ENCODE measurements at places on chromosomes 3 and 15.

- no peak for DNase-seq
These were observed 23.1 kb downstream of the RAB7A start for GRCh38 chr3:128749035-128749434.

DNA sequence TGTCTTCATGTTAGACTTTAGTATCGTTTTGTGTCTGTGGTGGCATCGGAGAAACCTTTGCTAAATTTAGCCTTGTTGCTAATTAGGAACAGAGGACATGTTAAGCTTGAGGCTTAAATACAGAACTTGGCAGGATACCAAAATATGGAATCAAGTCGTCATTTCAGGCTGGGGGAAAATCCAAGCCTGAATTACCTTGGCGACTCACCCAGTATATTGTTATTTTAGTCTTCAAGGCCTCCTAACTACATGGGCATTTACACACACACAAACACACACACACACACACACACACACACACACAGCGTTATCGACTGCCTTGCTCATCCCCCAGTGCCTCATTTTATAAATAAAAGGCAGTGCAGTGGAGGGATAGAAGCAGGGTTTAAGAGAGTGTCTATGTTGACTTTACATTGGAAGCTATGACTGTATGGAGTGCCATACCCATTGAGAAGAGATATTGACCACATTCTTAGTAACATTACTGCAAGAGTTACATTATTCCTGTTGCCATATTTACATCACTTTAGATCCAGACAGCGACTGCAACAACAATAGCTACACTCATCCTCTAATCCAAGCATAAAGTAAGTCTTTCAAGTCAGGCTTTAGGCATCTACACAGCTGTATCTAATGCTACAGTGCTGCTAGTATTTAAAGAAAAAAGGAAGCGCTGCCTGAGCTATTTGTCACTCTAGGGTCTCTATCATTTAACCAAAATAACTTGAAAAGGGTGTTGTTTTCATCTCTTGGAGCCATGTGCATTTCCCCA, 210.8 kb upstream of the SEMA6D start:
- no peak for DNase-seq

DNA sequence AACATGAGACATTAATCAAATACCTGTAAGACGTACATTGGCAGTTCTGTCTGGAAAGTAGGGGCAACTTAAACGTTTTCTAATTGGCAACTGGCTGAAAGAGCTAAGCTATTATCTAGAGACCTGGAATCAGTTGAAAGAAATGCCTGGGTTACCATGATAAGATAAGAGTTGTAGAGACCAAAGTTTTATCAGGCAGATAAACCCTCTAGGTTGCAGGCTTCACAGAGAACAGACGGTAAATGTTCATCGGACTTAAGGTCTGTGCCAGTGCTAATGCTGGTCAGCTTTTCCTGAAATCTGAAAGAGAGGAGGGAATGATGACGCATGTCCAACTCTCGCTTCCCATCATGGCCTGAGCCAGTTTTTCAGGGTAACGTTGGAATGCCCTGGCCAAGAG, 196.2 kb downstream of the ROBO2 start:
- no peak for DNase-seq

DNA sequence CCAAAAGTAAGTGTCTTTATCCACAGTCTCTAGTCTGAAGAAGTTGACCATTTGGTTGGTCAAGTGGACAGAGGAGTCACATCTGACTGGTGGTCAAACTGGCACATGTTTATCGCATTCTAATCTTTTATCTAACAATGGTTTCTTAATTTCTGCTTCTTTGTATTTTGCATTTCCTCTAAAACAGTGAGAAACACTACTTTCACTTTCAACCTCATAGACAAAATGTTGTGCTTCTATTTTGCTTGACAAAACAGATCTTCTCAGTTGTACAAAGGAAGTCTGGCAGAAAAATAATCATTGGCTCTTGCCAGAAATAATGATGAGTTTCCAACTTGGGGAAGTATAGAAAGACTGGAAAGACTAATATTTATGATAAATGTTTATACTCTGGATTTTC, 103.9 kb downstream of the MME start:
- no peak for DNase-seq

DNA sequence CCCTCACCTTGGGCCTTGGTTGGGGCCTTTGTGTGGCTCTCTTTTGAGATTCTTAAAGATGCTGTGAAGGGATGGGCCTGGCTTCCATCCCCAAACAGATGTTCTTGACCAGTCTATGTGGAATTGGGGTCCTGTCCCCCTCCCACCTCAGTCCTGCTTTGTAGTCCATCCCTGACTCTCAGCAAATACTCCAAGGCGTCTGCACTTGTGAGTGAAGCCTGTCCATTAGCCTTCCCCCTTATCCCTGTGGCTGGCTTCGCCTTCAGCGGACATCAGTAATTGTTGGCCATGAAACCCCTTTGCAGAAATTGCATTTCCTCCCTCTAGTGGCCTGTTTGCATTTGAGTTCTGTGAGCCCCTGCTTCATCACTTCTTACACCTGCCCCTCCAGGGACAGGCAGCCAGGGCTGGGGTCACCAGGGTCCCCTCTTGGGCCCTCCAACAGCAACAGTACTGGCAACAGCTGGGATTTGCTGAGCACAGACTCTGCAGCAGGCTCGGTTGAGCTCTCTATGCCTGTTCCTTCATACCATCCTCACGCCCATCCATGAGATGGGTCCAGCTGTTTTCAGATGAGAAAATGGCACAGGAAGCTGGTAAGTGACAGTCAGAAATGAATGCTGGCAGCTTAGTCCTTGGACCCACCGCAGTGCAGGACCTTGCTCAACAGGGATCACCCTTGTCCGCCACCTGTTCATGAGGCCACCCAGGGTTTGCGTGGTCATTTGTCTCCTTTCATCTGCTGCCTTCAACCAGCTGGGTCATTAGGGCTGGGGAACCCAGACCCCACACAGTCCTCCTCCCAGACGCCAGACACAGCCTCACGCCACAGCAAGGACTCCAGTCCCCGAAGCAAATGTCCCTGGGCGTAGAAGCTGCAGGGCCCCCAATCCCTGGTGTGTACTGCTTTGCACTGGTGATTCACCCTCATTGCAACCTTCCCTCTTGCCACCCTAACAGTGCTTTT, 8.9 kb upstream of the LRRK1 start:
- DNase-seq = no peak

GRCh38 chr15:51936105-51936478, 35.5 kb downstream of the LEO1 start:
- DNase-seq = no peak

DNA sequence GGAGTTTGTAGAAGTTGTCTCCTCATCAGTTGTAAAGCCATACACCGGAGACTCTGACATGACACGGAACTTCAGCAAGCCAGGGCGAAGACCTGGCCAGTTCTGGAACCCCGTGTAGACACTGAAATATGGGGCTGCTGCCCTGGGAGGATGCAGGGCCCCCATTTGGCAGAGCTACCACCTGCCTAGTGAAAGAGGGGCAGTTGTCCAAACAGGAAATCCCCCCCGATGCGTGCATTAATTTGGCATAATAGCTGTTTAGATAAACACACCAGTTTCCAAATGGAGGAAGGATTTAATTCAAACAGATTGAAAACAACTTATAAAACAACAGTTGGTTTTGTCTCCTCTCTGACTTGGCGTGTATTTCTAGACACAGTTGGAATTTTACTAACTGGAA, 357.2 kb downstream of the GABRG3 start:
- no peak for DNase-seq

- no peak for DNase-seq
These were observed 15.2 kb downstream of the MCM2 start for GRCh38 chr3:127613406-127613805.

DNA sequence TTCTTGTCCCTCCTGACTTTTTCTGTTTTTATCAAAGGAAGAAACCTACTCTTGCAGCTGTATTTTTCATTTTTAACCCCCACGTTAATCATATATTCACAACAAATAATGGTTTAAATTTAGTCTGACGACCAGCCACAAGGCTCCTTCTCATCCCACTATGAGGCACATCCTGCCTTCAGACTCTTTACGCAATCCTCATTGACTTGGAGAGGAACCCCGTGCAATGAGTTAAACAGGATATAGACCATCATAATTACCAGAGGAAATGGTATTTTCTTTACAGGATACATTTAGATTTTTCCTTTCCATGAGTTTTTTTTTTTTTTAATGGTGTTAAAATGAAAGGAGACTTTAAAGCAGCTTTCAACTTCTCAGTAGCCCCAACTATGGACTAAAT, 68.5 kb downstream of the WWTR1 start:
- DNase-seq = no peak

GRCh38 chr3:191952609-191953008, 491.6 kb downstream of the PYDC2 start:
- DNase-seq = no peak

GRCh38 chr15:62745621-62746225, 296.8 kb upstream of the TPM1 start:
- no peak for DNase-seq

GRCh38 chr3:51721062-51721745, 14.3 kb downstream of the GRM2 start:
- no peak for DNase-seq

- DNase-seq = no peak
These were observed 97.1 kb upstream of the SLC6A6 start for GRCh38 chr3:14305324-14305723.

- DNase-seq = peak; percentile 36
These were observed 43.8 kb downstream of the RBM15B start for GRCh38 chr3:51434746-51435327.

GRCh38 chr15:41990243-41990605, 17.9 kb upstream of the EHD4 start:
- DNase-seq = no peak

GRCh38 chr15:61974759-61975158, 85.5 kb downstream of the VPS13C start:
- DNase-seq = no peak

GRCh38 chr3:12143949-12144504, 14.7 kb downstream of the TIMP4 start:
- DNase-seq = no peak

- no peak for DNase-seq
These were observed 574.7 kb upstream of the ADAMTS9 start for GRCh38 chr3:65262548-65262947.

DNA sequence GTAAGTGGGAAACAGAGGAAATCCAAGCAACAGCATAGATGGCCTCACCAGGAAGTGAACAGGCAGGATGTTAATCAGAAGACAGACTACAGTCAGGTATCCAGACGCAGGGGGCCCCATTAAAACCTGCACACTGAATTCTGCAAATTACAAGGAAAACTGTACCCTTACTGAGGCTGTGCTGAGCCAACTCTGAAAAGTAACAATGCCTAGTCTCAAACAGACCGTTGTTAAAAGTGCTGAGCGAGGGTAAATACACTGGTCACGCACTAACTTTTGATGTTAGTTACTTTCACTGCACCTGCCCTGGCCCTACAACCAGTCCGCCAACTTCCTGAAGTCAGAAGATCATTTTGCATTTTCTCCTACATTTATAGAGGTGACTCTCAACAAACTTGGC, 1.0 kb downstream of the TAMM41 start:
- DNase-seq = no peak
